ENCODE measurements at places on chromosomes 6 and 20.

- no peak for DNase-seq
These were observed 115.6 kb downstream of the TMEM170B start for GRCh38 chr6:11653028-11653583.

- no peak for DNase-seq
These were observed 4.1 kb downstream of the MDFI start for GRCh38 chr6:41642090-41642959.

- no peak for DNase-seq
These were observed 18.3 kb downstream of the DDX27 start for GRCh38 chr20:49237531-49237930.

- no peak for DNase-seq
These were observed 110.6 kb downstream of the CDKAL1 start for GRCh38 chr6:20644667-20645370.

DNA sequence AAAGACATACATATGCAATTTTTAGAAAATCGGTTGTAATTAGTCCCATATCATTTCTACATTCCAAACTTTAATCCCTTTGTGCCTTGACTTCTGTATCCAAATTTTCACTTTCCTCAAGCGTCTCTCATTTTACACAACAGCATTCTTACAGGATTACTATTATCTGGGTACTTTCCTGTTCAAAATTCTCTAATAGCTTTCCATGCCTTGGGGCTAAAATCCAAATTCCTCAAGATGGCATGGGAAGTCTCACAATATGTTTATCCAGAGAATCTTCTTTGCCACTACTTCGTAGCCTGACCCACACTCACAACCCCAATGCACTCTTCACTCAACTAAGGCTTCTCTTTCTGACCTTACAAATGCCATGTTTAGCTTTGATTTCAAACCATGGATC is 125.0 kb downstream of the TBX18 start:
- no peak for DNase-seq

DNA sequence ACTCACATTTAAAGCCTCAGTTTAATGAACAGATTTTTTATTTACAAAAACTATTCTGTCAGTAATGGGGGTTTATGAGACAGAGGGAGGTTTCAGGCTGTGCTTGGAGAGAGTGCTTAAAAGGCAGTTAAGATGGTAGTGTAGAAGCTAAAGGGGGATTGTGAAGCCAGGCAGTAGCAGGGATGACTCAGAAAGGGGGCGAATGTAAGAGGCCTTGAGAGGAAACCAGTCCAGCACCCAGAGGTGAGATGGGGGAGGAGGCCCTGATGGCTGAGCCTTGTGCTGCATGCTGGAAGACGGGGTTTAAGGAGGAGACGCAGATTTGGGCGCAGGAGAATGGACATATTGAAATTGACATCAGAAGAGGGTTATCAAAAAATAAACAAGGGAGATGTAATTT is 6.6 kb upstream of the SERPINB9 start:
- DNase-seq, result no peak

DNA sequence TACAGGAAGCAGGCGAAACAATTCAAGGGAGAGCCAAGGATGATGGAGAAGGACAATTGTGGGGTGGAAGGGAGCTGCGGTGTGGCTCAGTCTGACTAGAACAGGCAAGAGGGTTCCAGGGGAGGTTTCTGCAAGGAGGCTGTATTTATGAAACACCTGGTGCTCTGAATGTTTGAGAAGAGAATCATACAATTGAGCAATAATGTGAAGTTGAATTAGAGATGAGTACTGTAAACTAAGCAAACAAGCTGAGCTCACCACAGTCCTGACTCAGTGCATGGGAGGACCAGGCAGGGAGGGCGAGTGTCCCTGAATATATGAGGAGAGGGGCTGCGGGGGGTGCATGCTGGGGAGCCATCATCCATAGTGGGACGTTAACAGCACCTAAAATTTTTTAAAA is 279.7 kb downstream of the KIF16B start:
- no peak for DNase-seq

DNA sequence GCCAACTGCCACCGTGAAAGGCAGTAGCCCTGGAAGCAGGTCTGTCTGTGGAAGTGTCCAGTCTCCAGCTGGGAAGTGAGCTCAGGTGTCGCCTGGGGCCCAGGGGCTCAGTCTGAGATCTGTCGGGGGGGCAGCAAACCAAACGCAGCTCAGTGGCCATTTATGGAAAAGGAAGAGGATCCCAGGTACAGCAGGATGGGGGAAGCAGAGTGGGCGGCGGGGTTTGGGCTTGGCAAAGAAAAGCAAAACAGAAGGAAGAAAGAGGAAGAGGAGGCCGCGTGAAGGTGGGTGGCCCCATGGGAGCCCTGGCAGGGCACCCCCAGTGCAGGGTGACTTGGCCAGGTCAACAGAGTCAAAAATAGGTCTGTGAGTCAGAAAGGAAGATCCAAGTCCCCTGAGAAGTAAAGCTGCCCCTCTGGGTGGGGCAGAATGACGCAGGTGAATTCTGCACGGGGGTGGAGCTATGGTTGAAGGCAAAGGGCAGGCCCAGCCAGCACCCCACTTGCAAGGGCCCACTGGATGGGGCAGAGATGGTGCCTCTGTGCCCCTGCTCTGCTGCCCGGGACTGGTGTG is 5.3 kb downstream of the PXDC1 start:
- no peak for DNase-seq

DNA sequence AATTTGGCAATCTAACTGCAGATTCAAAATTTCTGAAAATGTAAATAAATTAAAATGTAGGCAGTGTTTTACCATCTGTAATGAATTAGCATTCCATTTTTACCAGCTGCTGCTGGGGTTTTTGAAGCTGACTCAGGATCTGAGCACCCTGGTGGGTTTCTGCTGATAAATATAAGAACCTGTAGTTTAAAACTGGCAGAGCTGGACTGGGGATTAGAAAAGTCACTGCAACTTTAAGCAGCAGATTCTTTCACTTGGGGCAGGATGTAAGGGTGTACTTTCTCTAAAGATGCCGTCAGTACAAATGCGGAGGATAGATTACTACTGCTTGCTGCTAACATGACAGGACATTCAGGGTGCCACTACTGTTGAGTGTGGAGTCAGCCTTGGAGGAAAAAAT is 341.8 kb downstream of the CDKAL1 start:
- no peak for DNase-seq

DNA sequence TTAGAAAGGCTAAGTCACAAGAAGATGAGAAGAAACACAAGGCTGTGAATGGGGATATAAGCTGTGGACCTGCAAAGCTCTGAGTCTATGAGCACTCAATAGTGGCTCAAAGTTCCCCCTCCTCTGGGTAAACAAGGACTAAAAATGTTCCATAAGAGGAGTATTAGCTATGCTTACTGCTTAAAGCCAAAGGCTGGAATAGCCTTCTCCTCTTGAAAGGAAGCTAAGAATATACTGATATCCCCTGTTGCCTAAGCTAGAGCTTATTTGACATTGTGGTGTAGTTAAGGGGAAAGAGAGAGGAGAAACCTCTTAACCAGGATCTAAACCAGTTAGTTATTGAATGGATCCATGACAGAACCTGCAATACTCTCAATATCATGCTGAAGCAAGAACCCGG is 45.8 kb downstream of the NOL7 start:
- DNase-seq, result no peak

- no peak for DNase-seq
These were observed at the start of gene BTNL2 for GRCh38 chr6:32406857-32407256. BTNL2 (minus strand) TSS chr6:32407181; CDS start chr6:32407123, 58 bp downstream.

DNA sequence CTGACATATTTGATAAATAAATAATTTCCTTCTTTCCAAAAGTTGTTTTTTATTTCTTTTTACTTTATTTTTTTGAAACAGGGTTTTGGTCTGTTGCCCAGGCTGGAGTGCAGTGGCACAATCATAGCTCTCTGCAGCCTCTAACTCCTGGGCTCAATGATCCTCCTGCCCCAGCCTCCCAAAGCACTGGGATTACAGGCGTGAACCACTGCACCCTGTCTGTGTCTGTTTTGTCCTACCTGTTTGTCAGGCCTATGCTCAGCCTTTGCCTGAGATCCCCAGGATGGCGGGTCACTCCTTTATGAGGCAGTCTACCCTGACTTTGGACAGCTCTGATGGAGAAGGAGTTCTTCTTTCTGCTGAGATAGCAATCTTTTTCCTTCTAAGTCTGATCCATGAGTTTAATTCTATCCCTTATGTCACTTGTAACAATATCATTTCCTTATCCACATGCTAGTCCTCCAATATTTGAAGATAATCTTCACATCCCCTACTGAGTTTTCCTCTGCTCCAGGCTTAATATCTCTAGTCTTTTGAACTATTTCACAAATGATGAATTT is 14.4 kb upstream of the SLC16A10 start:
- DNase-seq, result no peak

- no peak for DNase-seq
These were observed 4.4 kb upstream of the COL19A1 start for GRCh38 chr6:69861986-69862385.

- no peak for DNase-seq
These were observed 44.6 kb downstream of the BLTP3A start for GRCh38 chr6:34836451-34836850.

GRCh38 chr6:19322691-19323485 is 514.3 kb upstream of the ID4 start:
- DNase-seq, result no peak

DNA sequence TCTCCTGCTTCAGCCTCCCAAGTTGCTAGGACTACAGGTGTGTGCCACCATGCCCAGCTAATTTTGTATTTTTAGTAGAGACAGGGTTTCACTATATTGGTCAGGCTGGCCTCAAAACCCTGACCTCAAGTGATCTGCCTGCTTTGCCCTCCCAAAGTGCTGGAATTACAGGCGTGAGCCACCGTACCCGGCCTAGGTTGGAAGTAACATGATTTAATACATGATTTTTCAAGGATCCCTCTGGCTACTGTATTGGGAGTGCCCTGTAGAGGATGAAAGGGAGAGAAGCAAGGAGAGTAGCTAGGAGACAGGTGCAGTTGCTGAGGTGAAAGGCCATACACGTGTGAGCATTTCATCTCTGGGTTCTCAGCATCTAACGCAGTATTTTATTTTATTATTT is 2.6 kb upstream of the NCOA3 start:
- no peak for DNase-seq

DNA sequence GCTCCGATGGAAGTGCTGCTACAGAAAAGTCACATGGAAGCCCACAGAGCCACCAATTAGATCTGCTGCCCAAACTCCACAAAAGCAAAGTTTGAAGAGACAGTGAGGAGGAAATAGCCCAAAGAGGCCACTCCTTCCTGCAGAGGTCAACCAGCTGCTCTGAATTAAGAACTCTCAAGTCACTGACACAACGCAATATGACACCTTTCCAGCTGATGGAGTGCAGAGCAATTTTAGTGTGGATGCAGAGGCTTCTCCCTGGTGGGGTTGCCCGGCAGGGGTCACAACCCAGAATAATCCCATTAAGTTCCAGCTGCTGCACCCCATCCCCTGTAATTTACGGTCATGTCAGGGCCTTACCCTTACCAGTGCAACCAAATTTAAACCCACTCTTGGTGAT is 361.9 kb upstream of the JARID2 start:
- DNase-seq, result no peak

- no peak for DNase-seq
These were observed 31.8 kb downstream of the TREML1 start for GRCh38 chr6:41122373-41122772.

- DNase-seq, result no peak
These were observed 227.7 kb downstream of the MYLK4 start for GRCh38 chr6:2523061-2523460.

- no peak for DNase-seq
These were observed 5.4 kb downstream of the RALY start for GRCh38 chr20:33999025-33999649.

GRCh38 chr6:9205645-9206044 is 770.3 kb upstream of the SLC35B3 start:
- no peak for DNase-seq

- no peak for DNase-seq
These were observed 181.6 kb downstream of the JARID2 start for GRCh38 chr6:15427331-15428070.

- no peak for DNase-seq
These were observed 96.9 kb downstream of the CCDC170 start for GRCh38 chr6:151590742-151591141.

GRCh38 chr6:34098045-34098936 is 47.6 kb downstream of the GRM4 start:
- DNase-seq, result no peak

DNA sequence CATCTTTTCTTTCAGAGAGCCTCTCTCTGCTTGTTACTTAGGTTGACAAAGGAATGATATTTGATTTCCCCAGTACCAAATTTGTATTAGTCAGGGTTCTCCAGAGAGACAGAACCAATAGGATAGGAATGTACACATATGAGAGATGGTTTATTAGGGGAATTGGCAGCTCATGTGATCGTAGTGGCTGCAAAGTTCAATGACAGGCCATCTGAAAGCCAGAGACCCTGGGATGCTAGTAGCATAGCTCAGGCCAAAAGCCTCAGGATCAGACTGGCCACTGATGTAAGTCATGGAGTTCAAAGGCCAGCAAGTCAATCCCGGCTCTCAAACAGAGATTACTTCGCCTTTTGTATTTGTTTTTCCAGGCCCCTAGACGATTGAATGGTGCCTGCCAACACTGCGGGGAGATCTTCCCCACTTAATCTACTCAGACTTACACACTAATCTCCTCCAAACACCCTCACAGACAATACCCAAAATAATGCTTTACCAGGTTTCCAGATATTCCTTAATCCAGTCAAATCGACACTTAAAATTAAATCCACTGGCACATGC is 215.5 kb downstream of the ALDH8A1 start:
- no peak for DNase-seq

DNA sequence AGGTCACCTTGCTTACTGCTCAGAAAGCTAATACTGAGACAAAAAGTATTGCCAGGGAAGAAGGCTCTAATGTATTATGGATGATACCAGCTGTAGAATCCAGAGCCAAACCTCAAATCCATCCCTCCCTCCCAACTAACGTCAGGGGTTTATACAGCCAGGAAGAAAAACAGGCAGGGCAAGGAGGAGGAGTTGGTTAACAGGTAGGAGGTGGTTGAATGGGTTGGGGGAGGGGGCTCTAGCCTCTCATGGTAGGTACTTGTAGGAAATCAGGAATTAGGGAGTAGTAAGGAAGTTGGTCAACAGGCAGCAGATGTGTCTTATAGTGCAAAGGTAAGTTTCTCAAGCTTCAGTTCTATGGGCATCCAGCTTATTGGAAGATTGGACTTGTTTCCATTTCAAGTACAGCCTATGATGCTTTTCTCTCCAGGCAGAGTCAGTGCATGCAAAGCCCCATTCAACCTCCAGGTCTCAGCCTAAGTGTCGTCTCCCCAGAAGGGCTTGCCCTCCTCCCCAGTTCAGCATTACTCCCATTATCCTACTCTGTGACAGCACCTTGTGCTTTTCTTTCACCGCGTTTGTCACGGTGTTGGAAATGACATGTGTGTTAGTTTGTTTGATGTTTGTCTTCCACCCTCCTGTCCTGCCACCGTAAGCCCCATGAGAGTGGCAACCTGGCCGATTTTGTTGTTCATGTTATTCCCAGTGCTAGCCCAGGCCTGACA is 38.1 kb downstream of the PNLDC1 start:
- no peak for DNase-seq

DNA sequence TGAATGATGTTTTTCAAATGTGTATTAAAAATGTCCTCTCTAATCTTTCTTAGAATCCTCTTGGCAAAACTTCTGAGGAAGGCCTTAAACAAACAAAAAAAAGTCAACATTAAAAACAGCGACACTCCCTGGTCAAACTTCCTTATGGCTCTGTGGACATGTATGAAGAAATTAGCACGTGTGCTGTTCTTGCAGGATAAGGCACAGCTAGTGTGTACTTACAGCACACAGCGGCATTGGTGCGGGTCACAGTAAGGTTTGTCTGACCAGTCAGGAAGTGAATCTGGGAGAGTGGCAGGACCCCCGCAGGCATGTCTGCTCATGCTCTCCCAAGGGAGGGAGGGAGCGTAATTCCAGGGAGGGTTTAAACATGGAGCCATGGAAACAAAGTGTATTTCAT is 38.8 kb downstream of the SLC22A1 start:
- no peak for DNase-seq

All from activated T-helper 1 cell treated with anti-CD3 and anti-CD28 coated beads, Interleukin-2, amount 50 U/mL, for 16 hours (primary cell).